ENCODE measurements at places on chromosomes 16 and 17. TPM values are rescaled to one million over a fixed set of nuclear protein-coding genes. Genes with fewer than 3 reads are reported as not detected.

DNA sequence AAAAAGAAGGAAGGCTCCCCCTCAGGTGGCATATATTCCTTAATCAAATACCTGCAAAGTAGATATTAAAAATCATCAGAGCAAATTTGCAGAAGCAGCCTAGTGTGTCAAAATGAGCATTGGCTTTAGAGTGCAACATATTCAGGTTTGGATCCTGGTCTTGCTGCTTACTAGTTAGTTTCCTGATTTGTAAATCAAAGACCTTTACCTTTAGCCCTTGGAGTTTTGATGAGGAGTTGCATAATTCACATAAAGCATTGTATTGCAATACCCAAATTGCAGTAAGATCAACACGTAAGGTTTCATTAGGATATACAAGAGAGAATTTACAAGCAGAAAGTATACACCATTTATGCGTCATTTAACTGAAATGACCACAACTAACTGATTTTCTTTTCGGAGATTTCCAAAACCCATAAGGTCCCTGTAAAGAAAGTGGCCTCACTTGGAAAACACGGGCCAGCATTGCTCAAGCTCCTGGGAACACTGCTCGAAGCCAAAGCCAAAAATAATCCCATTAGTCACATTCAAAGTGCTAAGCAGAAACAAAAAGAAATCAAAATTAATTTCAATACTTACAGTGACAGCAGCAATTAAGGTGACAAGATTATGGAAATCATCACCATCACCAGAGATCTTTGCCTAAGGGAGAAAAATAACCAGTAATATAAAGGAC, 415.9 kb upstream of the ERCC4 start:
- no peak overlapping the region for H3K27ac ChIP-seq
- no peak overlapping the region for H3K4me3 ChIP-seq

Gene P3H4
- total RNA-seq: 1.9 TPM

Gene TP53TG3F
- not detected for total RNA-seq

- H3K27ac ChIP-seq: no peak overlapping the region
- H3K4me3 ChIP-seq: no peak overlapping the region
- DNase-seq: no peak
- no peaks in the 10 kb centered on the region for H3K36me3 ChIP-seq
- no peaks in the 10 kb centered on the region for H3K4me1 ChIP-seq
Observed at GRCh38 chr16:76676356-76676755, 399.2 kb downstream of the CNTNAP4 start.

DNA sequence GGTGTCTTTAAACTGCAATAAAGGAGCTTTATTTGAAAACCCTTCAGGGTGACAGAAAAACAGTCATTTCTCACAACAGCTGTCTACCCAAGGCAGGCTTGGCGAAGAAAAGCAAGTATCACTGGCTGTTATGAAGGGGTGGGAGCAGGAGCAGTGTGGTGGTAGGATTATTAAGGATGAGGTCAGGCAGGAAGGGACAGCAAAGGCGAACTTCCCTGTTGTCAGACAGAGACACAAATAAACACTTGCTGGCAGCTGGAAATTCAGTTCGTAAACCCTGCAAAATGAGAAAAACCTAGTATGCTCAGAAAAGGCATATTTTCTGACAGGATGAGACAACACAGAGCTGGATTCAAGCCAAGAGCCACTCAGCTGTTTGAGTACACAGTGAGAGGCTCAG, 416.3 kb upstream of the CDH5 start:
- H3K4me1 ChIP-seq: no peaks in the 10 kb centered on the region
- DNase-seq: no peak
- no peak overlapping the region for H3K27ac ChIP-seq
- H3K36me3 ChIP-seq: no peaks in the 10 kb centered on the region

Gene SLFN12L
- 110 TPM for total RNA-seq

Gene KRTAP3-2
- not detected for total RNA-seq

DNA sequence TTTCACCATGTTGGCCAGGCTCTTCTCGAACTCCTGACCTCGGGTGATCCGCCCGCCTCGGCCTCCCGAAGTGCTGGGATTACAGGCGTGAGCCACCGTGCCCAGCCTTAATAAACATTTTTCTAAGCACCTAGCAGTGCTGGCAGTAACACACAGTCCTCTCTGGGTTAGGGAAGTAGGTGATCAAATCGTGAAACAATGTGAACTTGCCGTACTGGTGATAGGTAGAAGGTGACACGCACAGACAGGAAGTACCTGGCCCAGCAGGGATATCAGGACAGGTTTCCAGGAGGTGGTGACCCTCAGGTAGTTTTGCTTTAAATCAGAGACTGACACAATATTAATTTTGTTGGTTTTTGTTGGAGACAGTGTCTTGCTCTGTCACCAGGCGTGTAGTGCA, 4.5 kb downstream of the PLD2 start:
- no peak for DNase-seq
- H3K27me3 ChIP-seq: no peaks in the 10 kb centered on the region
- H3K4me3 ChIP-seq: no peak overlapping the region
- peaks cover 16% of the 10 kb centered on the region for H3K4me1 ChIP-seq
- no peak overlapping the region for H3K27ac ChIP-seq
- peaks cover 4% of the 10 kb centered on the region for H3K36me3 ChIP-seq

Gene CSH1
- not detected for total RNA-seq

Gene MYH8
- total RNA-seq: not detected

DNA sequence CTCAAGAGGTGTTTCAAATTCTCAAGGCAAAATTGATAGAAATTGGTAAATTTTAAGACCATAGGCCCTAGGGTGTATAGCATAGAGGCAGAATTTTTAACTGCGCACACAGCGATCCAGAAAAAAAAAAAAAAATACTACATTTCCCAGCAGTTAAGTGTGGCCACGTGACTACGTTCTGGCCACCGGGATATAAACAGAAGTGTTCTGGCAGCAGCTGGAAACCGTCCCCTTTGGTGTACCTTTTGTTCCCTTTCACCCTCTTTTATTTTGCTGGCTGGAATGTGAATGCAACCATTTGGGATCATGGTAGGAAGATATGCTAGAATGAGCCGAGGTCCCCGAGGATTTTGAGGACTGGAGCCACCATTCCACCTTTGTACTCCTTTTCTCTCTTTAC, 52.7 kb upstream of the AKAP1 start:
- no peak for DNase-seq
- H3K27me3 ChIP-seq: peaks cover 26% of the 10 kb centered on the region
- H3K27ac ChIP-seq: no peak overlapping the region

- peaks cover 6% of the 10 kb centered on the region for H3K36me3 ChIP-seq
- H3K27me3 ChIP-seq: no peaks in the 10 kb centered on the region
- no peak for DNase-seq
- H3K4me1 ChIP-seq: no peaks in the 10 kb centered on the region
- H3K4me3 ChIP-seq: no peak overlapping the region
- H3K27ac ChIP-seq: no peak overlapping the region
Observed at GRCh38 chr17:3592216-3592860, 16.9 kb downstream of the TRPV1 start.

DNA sequence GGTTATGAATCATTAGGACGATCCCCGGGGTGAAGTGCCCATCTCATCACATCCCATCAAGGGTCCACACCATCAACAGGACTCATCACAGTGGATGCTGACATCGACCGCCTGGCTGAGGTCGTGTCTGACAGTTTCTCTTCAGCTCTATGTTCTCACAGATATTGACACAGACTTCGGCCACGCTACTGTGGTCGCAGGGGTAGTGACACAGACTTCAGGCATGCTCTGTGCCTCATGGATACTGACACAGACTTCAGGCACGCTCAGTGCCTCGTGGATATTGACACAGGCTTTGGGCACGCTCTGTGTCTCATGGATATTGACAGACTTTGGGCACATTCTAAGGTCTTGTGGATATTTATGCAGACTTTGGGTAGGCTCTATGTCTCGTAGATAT, 50.1 kb downstream of the KLHDC4 start:
- H3K4me3 ChIP-seq: no peak overlapping the region
- H3K36me3 ChIP-seq: peaks cover 45% of the 10 kb centered on the region
- H3K27me3 ChIP-seq: no peaks in the 10 kb centered on the region
- no peak for DNase-seq
- H3K27ac ChIP-seq: peak overlapping the region; percentile 0

Gene SKAP1
- 132 TPM for total RNA-seq

DNA sequence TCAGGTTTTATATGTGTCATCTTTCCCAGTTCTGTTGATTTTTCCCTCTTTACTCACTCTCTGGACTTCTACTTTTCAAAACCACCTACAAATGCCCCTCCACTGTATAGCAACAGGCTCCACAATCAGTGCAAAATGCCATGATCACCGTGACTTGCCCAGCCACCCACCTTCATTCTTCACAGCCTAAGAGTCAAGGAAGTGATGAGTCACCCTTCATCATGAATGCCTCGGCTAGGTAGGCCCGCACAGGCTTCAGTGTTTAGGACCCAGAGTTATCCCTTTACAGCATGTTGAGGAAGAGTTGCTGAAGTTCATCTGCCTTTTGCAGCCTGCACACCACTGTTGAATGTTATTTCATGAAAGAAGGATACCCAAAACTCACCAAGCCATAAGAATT, 158.6 kb downstream of the PMP22 start:
- no peaks in the 10 kb centered on the region for H3K27me3 ChIP-seq
- no peak overlapping the region for H3K4me3 ChIP-seq
- no peak for DNase-seq

- H3K27me3 ChIP-seq: no peaks in the 10 kb centered on the region
- peaks cover 47% of the 10 kb centered on the region for H3K36me3 ChIP-seq
- DNase-seq: no peak
- peaks cover 24% of the 10 kb centered on the region for H3K4me1 ChIP-seq
- no peak overlapping the region for H3K4me3 ChIP-seq
Observed at GRCh38 chr16:78906135-78906534, 694.4 kb downstream of the MAF start.

DNA sequence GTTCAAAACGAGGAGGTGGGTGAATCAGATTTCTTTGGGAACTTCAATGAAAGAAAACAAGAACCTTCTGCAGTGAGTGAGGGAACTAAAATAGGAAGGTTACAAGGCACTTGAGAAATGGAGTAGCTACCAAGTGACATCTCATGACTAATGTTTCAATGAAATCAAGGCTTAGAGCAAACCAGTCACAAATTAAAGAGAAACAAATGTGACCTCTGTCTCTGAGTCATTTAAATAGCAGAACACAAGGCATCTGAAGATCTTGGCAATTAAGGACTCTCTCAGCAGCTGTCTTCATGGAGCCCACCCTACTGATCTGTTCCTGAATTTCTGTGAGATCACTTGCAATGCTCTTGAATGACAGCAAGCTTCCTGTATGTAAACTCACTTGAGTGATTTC, 109.5 kb downstream of the CDH11 start:
- DNase-seq: no peak
- no peaks in the 10 kb centered on the region for H3K27me3 ChIP-seq
- no peaks in the 10 kb centered on the region for H3K4me1 ChIP-seq

- H3K36me3 ChIP-seq: no peaks in the 10 kb centered on the region
- no peak for DNase-seq
- H3K4me1 ChIP-seq: no peaks in the 10 kb centered on the region
- no peak overlapping the region for H3K27ac ChIP-seq
Observed at GRCh38 chr16:54944002-54944401, 13.3 kb downstream of the IRX5 start.

- no peak overlapping the region for H3K27ac ChIP-seq
- DNase-seq: no peak
- H3K4me1 ChIP-seq: no peaks in the 10 kb centered on the region
- H3K4me3 ChIP-seq: no peak overlapping the region
Observed at GRCh38 chr16:48918520-48919258, 308.7 kb upstream of the N4BP1 start.

Measured in activated CD4-positive, alpha-beta memory T cell treated with anti-CD3 and anti-CD28 coated beads, Interleukin-2, amount 10 ng/mL, durations not matched to agents 7 days and 5 days (primary cell).